Effector CD4-positive, alpha-beta T cell (primary cell): ENCODE measurements at places on chromosomes 2 and 18.

DNA sequence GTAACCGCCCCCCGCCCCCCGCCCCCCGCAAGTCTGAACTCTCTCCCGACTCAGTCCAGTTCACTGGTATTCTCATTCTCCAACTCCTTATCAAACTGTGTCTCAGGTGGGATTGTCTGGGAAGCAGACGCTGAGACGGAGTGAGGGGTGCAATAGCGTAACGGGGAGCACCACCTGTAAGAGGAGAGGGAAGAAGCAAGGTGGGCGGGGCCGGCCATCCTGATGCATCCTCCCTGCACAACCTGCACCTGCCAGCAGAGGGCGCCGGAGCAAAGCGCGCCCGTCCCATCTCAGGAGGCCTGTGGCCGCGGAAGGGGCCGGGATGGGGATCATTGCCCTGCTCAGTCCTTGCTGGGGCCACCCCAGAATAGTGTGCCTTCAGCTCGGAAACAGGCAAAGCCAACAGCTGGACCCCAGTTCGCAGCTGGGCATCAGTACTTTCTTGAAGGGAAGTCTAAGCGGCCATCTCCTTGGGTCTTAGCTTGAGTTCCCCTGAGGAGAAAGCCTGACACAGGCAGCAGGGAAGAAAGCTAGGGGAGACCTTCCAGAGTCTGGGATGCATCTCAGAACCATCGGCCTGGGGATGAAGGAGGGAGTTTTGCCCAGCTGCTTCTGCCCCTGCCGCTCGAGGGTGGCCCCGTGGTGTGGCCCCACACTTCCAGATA is 208.0 kb downstream of the TFCP2L1 start:
- DNase-seq, result peak; percentile 30

- no peak for DNase-seq
Measured at GRCh38 chr2:47040651-47041050, 114.5 kb downstream of the STPG4 start.

GRCh38 chr2:54287532-54287931 is 31.5 kb upstream of the TSPYL6 start:
- no peak for DNase-seq

GRCh38 chr2:205276116-205276777 is 406.1 kb upstream of the NRP2 start:
- DNase-seq, result no peak

- no peak for DNase-seq
Measured at GRCh38 chr18:23981369-23981980, 33.1 kb upstream of the TTC39C start.

- no peak for DNase-seq
Measured at GRCh38 chr18:59083136-59083818, 56.4 kb upstream of the SEC11C start.

- no peak for DNase-seq
Measured at GRCh38 chr2:47639467-47639866, 143.5 kb upstream of the MSH6 start.

DNA sequence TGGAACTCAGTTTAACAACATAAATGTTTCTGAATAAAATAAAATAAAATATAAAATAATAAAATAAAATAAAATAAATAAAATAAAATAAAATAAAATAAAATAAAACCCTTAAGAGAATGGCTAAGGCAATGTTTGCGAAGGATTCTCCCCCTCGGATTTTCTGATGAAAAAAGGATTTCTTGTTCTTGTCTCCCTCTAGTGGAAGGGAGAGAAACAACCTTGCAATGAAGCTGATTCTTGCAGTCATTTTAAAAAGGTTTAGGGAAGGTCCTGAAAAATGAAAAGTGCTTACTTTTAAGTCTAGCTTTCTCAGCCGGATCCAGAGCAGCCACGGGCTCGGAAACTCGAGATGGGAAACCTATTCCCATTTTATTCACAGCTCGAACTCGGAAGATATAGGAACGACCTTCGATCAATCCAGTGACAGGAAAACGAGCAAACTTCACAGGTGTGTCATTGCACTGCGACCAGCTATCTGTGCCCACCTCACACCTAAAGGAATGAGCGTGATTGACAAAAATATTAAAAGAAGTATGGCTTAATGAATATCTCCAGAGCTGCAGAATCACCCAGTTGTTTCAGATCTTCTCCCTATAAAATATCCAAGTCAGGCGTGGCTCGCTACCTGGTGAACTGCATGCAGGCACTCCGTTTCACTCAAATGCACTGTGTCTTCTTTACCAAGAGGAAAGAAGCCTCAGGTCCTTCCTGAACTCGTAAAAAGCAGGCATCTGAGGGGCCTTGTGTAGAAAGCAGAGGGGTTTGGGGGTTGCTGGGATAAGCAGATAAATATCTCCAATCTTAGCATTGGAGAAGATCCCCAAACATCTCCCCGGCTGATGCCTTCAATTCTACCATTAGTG is 68.1 kb downstream of the MYOM1 start:
- no peak for DNase-seq

DNA sequence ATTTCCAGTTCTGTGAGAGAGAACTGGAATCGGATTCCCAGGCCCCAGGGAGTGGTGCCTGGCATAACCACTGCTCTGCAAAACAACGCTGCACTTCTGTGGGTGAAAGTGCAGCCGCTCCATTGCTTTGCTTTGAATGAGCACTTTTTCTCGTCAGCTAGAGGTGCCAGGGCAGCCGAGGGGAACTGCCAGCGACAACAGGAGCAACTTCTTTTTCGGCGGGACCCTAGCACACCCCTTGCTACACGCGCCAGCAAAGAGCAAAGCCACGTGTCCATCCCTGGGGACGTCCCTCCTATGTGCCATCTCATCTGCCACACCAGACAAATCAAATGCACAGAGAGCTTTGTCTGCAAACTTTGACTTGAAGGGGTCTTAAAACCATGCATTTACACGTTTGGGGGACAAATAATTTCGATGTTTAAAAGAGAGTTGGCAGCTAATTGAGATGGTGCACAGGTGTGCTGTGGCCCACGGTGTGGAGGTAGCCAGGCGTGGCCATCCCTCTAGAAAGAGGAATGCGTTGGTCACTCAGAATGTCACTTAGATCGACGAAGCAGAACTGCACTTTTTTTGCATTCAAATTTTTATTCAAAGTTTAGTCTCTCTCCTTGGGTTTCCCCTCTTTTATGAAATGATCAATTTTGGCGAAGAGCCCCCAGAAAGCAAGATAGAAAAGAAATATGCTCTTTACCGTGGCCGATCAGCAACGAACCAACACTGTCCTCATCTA is 151.8 kb downstream of the MBP start:
- no peak for DNase-seq

DNA sequence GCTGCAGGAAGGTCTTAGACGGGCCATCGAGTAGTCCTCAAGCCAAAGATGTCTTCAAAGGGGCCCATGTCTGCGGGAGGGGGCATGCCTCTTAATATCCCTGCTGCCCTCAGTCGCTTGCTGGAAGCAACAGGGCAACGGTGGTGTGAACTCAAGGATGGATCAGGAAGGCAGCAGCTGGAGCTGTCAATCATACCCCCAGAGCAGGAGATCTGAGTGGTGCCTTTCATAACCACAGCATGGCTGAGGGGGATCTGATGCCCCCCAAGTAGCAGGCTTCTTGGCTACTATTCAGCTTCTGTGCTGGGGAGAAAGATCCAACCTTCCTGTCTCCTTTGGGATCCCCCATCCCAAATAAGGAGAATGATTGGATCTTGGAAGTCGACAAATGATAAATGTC is 46.4 kb downstream of the INSIG2 start:
- no peak for DNase-seq

DNA sequence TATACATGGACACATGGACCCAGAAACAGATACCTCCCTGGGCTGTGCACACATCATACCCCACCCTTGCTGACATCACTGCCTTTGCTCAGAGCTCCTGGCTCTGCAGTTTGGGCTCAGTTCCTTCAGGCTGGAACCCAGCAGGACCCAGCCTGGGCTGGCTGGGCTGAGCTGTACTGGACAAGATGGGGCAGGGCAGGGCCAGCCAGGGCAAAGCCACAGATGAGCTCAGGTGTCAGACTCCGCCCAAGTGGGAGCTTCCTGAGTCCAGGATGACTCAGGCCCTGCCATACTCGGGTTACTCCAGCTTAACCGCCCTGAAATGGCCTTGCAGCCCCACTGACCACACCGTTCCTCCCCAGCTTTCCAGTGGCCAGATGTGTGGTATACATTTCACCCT is 284.9 kb downstream of the OSR1 start:
- DNase-seq, result no peak

DNA sequence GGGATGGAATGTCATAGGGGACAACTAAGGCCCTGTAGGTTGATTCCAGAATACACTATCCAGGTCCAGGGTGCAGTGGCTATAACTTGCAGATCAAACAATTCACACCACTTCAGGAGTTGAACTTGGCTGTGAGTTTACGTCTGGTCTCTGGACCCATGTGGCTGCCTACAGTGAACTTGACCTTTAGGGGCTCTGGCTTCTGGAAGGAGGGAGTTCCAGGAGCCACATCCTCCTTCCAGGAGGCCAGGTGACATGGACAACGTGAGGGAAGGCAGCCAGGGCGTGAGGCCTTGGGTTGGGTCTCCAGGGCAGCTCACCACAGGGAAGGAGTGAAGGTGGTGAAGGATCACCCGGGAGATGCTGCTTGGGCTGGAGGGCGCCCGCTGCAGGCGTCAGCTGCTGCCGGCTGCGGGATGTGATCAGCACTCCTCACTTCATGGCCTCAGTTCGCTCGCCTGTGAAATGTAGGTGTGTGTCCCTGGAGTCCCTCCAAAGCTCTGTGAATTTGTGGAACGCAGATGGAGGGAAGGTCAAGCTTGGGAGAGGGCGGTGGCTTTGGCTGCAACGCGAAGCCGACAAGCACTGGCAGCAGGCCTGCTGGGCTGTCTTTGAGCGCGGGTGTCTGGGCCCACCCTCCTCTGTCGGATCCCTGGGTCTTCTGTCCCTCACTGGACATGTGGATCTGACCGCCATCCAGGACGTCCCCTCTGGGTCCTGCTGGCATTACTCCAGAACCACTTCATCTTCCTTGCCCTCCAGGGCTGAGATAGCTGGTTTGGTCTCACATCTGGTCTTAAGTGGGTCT is 146.5 kb downstream of the GLI2 start:
- DNase-seq, result no peak

DNA sequence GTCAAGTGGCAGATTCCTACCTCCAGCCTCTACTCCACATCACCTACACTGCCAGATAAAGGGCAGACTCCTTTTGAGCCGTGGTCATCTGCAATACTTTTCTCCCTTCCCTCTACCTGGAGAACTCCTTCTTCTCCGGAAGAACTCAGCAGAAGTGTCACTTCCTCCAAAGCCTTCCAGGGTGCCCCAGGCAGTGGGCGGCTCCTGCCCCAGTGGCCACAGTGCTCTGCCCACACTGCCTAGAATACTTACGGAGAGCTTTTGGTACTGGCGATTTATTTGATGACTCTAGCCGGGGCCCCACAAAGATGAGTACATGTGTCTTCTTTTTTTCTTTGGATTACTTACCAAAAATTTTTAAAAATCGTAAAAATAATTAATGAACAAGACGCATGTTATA is 39.7 kb downstream of the FOSL2 start:
- DNase-seq, result no peak

DNA sequence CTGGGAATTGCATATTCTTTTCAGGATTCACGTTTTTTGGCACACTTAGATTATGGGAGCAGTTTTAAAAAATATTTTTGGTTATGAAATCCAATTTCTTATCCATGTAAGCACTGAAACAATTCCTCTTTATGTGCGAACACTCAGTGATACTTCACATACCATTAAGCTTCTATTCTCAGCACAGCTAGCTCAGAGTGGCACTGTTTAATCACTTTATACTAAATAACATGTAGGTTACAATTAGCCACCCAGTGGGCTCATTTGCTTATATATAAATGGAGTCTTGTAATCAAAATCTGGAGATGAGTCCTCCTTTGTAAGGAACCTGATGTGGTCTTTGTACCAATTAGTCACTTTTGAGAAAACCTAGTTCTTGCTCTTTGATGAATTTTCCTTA is 11.3 kb upstream of the MC4R start:
- no peak for DNase-seq

GRCh38 chr2:69260666-69261065 is 126.4 kb downstream of the GFPT1 start:
- no peak for DNase-seq

DNA sequence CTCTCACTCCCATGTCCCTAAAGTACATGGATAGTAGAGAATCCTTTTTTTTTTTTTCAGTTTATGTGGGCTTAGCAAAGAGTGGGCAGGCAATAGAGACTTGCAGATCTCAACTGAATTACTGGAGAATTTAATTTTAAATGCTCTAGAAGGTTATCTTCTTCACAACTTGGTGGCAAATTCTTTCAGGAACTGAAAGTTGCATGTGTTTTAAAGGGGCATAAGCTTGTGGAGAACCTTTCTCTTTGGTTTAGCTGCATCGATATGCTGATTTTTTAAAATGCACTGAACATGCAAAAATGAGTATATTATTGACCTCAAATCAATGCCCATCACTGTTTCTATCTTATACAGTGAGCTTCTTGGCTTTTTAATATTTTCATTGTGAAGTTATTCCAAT is 24.9 kb upstream of the GALNT3 start:
- no peak for DNase-seq

DNA sequence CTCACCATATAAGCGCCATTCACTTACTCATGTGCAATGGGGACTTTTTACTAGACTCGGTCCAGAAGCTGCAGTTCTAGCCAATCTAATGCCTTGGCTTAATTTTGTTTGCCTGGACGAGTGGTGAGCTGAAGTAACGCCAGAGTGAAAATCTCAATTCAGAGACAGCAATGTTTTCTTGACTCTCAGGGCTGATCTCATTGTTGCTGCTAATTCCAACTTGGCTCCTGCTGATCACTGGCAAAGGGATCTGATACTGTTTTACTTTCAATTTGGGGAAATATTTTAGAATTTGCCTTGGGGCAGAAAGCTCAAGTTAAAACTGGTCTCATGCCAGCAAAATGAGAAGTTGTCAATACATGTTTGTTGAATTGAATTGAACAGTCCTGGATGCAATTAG is 906.6 kb upstream of the CDH2 start:
- no peak for DNase-seq

DNA sequence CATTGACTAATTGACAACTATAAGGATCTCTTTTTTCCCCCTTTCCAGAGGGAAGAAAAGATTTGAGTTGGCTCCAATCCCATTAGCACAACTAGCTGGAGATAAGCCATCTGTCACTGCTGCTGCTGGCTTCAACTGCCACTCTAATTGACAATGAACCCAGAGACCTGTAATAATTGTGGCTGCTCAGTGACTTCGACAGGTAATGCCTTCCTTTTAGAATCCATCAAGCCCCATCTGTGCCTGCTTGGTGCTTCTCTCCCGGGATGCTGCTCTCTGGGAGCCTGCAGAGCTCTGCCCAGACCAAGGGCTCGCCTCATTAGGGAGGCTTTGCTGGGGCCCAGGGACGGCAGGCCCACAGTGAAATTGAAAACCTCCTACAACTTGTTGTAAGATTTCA is 376.7 kb upstream of the SOX11 start:
- no peak for DNase-seq

DNA sequence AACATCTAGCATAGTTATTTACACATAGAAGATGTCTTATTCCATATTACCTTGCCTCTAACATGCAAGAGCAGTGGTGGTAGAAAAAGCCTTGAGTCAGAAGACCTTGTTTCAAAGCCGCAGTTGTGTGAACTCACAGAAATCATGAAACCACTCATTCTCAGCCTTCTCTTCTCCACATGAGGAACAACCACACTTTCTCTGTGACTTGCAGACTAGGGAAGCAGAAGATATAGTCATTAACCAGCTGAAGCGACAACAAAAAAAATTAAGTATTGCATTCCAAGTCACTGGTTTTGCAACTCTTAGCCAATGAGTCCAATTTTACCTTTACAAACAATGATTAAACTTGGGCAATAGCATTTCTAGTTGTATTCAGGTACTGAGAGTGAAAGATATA is 19.0 kb downstream of the TWSG1 start:
- DNase-seq, result no peak
